Ecto neural progenitor cell (in vitro differentiated cells): ENCODE measurements at places on chromosomes 2 and 18.

DNA sequence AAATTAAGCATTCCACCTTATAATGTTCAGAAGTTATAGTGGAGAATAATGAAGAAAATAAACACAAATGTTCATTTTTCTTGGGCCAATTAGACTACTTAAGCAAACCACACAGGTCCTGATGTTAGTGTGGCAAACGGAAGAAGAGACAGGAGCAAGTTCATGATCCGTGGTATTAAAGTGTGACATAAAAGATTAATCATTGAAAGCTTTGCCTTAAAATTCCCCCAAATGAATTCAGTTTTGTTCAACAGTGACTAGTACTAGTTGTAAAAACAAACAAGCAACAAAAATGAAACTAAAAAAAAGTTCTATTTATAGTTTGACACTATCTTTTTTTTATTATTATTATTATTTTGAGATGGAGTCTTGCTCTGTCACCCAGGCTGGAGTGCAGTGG, 73.7 kb downstream of the RFTN2 start:
- DNase-seq, result no peak

GRCh38 chr2:199778655-199779054, 72.3 kb downstream of the FTCDNL1 start:
- DNase-seq, result no peak

GRCh38 chr2:120583851-120584570, 151.7 kb upstream of the GLI2 start:
- DNase-seq, result no peak

- DNase-seq, result no peak
These were observed 4.8 kb upstream of the TTC39C start for GRCh38 chr18:24009651-24010333.

- no peak for DNase-seq
These were observed 17.7 kb downstream of the PASK start for GRCh38 chr2:241131531-241131930.

DNA sequence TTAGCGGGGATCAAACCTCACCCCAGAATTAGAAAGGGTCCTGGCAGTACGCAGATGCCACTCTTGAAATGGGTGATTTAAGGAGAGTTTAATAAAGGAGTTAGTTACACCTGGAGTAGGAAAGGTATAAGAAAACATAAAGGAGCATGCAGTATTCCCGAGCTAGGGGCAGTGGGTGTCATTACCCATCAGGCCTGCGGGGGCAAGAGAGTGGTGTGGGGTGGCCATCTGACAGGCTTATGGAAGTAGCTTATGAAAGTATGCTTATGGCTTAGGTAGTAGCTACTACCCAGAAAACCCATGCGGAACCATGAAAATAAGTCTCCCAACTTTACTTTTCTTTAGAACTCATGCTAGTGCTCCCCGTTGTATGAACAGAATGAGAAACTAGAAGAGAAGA, 568.9 kb upstream of the ACVR2A start:
- no peak for DNase-seq

GRCh38 chr2:75493230-75493629, 67.5 kb downstream of the EVA1A start:
- no peak for DNase-seq

- peak; percentile 70 for DNase-seq
These were observed 19.0 kb upstream of the DIPK1C start for GRCh38 chr18:74476140-74476539.

DNA sequence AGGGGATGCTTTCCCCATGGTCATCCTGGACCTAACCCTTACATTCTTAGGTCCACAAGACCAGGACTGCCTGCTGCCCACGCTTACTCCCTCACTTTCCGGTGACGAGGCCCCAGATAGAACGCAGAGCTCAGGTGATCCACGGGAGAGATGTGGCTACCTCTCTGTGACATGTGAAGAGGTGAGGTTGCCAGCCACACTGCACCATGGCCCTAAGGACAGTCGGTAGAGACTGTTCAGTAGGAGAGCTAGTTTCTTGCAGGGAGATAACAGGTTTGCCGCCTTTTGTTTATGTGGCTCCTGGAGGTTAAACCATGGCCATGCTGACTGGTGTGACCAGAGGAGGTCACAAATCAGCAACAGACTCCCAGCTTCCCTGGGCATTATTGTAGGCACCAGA, 71.4 kb downstream of the WDSUB1 start:
- DNase-seq, result no peak

GRCh38 chr2:145221516-145221915, 701.6 kb upstream of the ZEB2 start:
- no peak for DNase-seq

DNA sequence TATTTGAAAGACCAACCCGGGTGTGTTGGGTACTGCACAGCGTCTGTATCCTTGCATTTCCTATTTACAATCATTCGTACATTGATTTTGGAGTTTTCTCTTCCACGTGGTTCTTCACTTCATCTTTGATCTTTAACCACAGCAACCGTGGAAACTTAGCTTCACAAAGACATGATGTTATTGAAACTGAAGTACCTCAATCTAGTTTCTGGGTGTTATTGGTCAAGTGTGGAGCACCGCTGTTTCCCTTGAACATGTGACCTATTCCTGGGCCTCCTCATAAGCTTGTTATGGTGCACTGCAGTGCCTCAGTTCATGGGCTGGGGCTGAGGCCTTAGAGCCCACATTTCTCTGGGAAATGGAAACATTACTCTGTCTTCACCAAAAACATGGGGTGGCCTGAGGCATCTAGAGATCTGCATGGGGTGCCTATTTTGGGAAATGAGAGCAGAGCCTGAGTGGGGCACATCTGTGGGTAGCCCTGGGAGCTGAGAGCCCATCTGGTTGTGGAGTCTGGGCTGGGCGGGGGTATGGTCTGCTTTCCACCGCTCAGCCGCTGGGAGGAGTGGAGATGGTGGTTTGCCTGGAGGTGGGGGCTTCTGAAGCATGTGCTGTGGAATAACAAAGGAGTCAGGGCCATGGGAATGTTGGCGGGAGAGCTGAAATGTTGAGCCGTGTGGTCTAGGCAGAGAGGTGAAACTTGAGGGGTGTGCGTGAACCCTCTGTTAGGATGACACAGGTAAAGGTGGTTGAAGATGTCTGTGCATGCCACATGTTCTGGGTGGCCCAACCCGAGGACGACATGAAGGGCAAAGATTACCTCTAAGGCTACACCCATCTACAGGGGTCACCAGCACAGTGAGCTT, 37.4 kb downstream of the ZNF236 start:
- no peak for DNase-seq

DNA sequence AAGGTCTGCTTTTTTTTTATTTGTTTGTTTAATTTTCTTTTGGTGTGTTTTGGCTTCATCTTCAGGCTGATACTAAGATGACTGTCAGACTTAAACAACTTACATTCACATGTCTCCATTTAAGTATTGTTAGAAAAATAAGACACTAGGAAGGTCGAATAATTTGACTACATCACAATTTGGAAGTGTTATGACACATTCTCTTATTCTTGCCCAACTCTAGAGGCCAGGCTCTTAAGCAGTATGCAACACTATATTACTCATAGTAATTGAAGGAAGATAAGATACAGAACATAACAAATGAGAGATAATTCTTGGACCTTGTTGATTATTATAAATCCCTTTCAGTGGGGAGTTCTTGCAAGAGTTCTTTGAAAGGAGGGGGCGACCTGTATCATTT, 295.3 kb upstream of the COL3A1 start:
- no peak for DNase-seq

- no peak for DNase-seq
These were observed 89.6 kb upstream of the MAP3K20 start for GRCh38 chr2:172986040-172986439.

DNA sequence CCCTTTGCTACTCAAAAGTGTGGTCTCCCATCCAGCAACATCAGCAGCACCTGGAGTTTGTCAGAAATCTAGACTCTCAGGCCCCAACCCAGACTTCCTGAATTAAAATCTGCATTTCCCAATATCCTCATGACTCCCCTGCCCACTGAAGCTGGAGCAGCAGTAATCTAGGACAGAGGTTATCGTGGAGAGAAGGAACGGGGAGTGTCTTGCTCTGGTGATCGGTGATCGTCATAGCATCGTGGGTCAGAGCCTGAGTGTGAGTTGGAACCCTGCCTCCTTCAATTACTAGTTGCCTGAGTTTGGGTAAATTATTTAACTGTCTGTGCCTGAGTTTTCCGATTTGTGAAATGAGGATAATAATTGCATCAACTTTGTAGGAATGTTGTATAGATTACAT, 217.3 kb upstream of the ATP5MC3 start:
- DNase-seq, result no peak

DNA sequence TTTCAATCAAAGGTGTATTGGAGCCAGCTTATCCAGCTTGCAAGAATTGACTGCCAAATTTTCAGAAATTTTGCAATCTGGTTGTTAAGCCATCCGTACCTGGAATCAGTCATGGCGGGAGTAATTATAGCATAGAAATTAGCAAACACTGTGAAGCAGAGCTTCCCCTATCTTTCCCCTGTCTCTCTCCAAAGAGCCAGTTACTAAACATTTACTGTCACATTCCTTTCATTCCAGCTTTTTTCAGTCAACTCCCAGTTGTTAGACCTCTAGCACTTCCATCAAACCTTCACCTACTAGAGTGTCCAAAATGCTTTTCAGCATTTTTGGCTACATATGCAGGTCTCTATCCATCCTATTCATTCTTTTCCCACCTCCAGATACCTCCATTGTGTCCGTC, 137.4 kb downstream of the MC4R start:
- DNase-seq, result no peak

DNA sequence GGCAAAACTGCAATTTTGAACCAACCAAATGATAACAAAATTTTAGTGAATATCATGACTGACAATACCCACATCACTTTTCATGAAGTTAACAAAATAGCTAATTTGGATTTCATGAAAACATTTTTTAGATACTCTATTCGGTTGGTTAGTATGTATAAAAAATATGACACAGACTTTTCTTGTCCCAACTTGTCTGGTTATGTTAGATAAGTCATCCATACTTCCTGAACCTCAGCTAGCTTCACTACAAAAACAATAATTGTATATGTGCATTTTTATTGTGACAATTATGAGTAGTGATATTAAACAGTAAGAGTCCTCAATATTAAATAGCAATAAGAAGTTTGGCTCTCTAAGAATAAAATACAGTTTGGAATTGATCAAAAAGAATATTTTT, 408.1 kb upstream of the DSEL start:
- no peak for DNase-seq

DNA sequence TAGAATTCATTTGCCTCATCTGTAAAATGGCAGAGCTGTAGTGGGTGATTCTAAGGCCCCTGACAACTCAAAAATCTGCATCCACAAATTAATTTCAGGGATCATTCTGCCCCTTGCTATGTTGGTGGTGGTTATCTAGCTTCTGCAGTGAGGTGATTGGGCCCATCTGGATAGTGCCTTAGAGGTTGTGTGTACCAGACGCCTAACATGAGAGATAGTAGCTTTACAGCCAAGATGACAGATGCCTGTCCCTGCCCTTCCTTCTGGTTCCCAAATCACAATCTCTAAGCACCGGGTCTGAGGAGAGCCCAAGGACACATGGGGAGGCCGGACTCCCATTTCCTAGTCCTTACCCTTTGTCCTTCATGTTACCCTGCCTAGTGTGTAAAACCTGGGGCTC, 51.1 kb upstream of the TNP1 start:
- no peak for DNase-seq

DNA sequence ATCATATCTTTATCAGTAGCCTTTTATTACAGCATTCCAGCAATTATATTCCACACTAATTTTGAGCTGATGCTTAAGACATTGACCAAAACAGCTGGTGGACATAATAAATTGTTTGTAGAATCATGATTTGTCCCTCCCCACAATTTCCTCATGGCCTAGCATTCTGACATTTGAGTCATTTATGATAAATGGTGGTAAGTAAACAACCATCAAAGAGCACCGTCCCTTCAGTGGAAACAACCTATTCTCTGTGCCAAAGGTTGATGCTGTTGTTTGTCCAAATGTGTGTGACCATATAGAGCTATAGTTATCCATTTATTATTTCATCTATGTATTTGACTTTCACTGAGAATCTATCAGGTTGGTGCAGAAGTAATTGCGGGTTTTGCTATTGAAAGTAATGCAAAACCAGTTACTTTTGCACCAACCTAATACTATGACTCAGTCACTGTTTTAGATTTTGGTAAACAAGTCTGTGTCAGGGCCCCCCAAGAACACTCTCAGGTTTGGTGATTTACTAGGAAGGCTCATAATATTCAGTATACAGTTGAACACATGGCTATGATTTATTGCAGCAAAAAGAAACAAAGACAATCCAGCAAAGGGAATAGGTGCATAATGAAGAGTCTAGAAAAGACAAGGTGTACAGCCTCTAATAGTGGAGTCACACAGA, 608.7 kb upstream of the REG3G start:
- no peak for DNase-seq

- no peak for DNase-seq
These were observed 1.7 kb downstream of the ERFE start for GRCh38 chr2:238160206-238161129.

DNA sequence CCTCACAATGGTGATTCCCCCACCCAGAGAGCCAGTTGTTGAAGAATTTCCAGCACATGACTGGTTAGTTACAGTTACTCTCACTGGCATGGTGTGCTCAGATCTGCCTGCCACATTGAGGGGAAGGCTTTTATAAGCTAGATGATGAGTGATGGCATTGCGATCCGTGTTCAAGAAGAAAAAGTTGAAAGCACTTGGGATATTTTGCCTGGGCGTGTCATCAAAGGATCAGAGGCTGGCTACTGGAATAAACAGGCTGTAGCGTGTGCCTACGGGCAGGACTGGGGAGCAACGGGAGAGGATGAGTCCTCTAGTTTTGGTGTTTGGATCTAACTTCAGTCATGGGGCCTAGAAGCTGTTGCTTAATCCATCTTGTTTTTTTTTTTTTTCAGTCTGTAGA, 175.0 kb downstream of the SETBP1 start:
- no peak for DNase-seq

DNA sequence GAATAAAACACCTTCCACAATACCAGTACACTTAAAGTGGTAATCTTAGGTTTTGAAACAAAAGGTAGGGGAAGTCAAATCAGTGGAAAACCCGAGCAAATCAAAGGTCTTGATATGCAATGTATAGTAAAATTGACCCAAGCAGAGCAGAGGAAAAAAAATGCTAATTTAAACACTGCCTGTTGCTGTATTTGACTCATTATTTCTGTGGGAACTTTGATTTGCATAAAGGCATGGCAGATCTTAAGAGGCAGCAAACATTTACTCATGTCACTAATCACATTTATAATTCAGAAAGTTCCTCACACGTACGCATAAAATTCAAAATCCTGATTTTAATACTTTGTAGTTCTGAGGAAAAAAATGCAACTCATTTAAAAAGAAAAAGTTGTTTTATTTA, 64.4 kb downstream of the IKZF2 start:
- no peak for DNase-seq
